Amniotic stem cell (primary cell): ENCODE measurements at places on chromosomes 12 and 14.

DNA sequence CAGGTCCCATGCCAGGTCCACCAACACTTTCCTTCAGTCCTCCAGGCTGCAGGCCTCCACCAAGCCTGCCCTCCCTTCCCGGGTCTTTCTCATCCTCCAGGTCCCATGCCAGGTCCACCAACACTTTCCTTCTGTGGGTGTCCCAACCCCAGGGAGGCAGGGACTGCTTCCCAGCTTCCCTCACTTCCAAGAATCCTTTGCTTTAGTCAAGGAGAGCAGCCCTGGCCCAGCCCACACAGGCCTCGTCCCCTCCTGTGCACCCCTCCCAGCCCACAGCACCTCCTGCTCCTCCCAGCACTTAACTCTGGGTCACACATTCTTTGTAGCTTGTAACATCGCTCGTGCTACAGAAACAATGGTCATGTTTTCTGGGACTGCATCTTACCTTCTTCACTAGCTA lies 72.9 kb downstream of the TESC start:
- DNase-seq: no peak

GRCh38 chr14:93993382-93993781 lies 3.7 kb upstream of the CCDC197 start:
- no peak for DNase-seq

DNA sequence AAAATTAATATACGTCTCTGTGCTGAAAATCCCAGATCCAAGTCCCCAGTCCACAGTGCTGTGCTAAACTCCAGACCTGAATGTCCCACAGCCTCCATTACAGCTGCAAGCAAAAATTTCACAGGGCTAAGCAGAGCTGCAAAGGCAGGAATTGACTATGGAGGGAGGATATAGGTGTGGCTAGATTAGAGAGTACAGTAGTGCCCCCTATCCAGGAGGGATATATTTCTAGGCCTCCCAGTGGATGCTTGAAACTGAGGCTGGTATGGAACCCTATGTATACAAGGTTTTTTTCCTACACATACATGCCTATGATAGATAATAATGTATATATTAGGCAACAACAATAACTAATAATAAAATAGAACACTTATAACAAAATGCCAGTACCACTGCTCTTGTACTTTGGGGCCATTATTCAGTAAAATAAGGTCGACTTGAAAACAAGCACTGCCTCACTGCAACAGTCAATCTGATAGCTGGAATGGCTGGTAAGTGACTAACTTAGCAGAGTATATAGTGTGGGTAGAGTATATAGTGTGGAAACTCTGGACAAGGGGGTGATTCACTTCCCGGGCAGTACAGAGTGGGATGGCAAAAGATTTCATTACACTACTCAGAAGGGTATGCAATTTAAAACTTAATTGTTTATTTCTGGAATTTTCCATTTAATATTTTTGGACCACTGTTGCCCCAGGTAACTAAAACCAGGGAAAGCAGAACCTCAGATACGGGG lies 82.7 kb downstream of the C14orf132 start:
- DNase-seq: peak; percentile 27

GRCh38 chr12:6632026-6632983 lies 3.5 kb downstream of the LPAR5 start:
- DNase-seq: no peak

GRCh38 chr12:131862994-131863710 lies 31.3 kb upstream of the ULK1 start:
- no peak for DNase-seq

- no peak for DNase-seq
These were observed 124.4 kb downstream of the MYRFL start for GRCh38 chr12:69949311-69950002.
